ENCODE measurements at places on chromosomes 2 and 18.

DNA sequence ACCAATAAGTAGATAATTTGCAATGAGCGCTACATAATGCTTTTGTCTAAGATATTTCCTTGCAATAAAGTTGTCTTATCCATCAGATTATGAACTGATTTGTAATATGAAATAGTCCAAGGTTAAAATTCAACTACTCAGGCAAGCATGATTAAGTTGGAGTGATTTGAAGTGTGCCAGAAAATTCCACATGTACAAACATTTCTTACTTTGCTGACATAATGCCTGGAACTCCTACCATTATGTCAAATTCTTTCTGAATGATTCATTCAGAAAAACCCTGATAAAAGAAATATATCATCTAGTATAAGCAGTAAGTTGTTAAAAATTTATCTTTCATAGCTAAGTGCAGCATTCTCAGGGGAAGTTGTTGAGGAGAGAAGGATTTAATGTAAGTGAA lies 87.3 kb downstream of the CBLN2 start:
- DNase-seq, result no peak

DNA sequence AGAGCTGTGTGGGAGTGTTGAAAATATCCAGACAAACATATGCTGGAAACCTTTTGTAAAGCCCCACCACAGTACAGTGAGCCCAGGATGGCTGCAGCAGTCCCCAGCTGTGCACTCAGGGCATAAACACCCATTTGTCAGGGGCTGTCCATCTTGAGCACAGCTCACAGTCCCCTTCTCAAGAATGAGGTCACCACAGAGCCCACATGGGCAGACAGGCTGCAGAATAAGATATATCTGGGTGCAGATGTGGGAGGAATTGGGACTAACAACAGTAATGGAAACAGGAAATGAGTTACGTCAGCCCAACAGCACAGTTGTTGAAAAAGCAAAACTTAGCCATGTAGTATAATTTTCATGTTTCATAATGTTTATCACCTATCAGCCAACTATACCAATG lies 219.6 kb downstream of the ETAA1 start:
- DNase-seq, result no peak

DNA sequence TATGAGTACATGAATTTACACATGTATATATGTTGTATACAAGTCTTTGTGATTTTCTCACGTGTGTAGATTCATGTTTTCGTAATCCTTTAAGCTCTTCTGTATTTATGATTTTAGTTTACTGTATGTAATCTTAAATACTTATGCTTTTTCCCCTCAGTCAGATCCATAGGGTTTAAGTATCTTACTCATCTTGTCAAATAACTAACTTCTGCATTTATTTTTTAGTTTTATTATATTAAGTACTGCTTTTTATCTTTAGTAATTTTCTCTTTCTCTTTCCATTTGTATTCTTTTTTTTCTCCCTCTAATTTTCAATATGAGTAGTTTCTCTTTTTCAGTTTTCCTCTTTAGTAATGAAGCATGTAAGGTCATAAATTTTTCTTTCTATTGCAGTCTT lies 179.4 kb downstream of the LCLAT1 start:
- DNase-seq, result no peak

DNA sequence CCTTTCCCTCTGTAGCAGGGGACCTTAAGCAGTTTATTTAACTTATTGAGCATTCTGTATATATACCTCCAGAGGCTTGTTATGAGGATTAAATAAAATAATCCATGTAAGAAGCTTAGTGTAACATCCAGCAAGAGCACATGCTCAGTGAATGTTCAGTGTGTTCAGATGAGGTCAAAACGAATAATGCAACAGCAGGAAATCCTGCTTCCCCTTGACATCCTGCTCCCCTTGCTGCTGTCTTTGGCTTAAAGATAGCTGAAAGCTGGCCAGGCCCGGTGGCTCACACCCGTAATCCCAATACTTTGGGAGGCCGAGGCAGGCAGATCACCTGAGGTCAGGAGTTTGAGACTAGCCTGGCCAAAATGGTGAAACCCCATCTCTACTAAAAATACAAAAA lies 68.7 kb downstream of the COL4A4 start:
- no peak for DNase-seq

GRCh38 chr2:184413221-184413620 lies 185.1 kb upstream of the ZNF804A start:
- DNase-seq, result no peak

GRCh38 chr2:152432206-152432653 lies 97.3 kb downstream of the FMNL2 start:
- no peak for DNase-seq

DNA sequence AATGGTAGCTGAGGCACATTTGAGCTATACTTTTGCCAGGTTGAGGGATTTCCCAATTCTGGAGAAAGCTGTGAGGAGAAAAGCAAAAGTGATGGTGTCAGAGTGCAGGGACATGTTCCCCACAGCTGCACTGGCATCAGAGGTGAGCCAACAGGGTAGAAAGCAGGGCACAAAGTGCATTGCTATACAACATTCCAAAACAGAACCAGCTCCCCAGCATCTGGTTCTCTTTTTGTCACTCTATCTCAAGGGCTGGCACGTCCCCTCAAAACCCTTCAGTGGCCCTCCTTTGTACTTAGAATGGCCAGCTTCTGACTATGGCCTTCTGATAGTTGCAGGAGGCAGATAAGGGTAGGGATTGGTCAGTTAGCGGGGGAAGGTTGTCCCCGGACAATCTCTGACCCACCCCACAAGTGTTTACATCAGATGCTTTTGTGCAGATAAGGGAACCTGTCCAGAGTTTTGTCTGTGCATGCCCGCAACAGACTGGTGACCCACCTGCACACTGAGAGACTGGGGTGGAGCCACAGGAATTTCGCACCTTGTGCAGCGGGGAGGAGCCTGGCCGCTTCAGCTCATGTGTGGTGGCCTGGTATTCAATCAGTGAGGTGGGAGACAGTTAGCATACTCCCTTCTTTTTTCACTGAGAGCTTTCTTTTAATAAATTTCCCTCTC lies 31.0 kb upstream of the TMEM17 start:
- no peak for DNase-seq

DNA sequence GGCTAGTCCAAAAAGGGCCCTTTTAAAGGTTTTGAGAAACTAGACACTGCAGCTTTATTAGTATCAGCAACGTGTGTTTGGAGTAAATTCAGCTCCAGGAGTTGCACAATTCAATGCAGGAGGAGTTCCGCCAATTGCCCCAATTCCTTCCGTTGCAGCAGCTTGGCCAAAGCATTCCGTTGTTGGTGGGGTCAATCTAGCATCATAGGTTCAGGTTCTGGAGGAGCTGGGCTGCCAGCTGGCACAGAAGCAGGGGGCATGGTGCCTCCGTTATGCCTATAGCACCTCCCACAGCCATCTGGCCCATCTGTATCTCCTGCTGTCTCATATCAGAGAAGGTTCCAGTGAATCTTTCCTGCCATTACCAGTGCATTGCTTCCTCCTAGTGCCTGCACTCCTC lies 55.4 kb downstream of the REL start:
- DNase-seq, result no peak

- no peak for DNase-seq
Observed at GRCh38 chr2:180694445-180695421, 285.7 kb upstream of the UBE2E3 start.

GRCh38 chr2:68727683-68728375 lies 6.8 kb upstream of the ARHGAP25 start:
- no peak for DNase-seq

GRCh38 chr18:36307513-36307912 lies 10.0 kb downstream of the FHOD3 start:
- DNase-seq, result no peak

DNA sequence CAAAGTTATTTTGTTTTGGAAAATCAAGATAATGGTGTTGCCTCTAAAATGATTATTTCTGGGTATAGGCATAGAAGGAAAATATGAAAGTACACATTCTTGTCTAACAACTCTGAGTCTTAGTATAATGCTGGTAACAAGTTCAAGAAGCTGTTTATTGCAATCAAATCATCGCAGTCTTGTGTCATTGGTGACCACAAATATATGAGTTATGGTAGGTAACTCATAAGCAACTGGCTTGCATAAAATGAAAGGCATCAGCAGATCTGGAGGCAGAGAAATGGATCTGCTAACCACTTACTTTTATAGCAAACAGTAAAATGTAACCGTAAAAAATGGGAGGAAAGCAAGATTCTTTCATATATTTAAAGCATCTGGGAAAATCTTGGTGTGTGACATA lies 156.2 kb upstream of the TCF4 start:
- no peak for DNase-seq

GRCh38 chr2:207956771-207957170 lies 68.6 kb downstream of the PLEKHM3 start:
- no peak for DNase-seq

- DNase-seq, result no peak
Observed at GRCh38 chr2:41872646-41873045, 175.2 kb upstream of the PKDCC start.

GRCh38 chr2:233053928-233054784 lies 6.0 kb upstream of the INPP5D start:
- peak; percentile 56 for DNase-seq

DNA sequence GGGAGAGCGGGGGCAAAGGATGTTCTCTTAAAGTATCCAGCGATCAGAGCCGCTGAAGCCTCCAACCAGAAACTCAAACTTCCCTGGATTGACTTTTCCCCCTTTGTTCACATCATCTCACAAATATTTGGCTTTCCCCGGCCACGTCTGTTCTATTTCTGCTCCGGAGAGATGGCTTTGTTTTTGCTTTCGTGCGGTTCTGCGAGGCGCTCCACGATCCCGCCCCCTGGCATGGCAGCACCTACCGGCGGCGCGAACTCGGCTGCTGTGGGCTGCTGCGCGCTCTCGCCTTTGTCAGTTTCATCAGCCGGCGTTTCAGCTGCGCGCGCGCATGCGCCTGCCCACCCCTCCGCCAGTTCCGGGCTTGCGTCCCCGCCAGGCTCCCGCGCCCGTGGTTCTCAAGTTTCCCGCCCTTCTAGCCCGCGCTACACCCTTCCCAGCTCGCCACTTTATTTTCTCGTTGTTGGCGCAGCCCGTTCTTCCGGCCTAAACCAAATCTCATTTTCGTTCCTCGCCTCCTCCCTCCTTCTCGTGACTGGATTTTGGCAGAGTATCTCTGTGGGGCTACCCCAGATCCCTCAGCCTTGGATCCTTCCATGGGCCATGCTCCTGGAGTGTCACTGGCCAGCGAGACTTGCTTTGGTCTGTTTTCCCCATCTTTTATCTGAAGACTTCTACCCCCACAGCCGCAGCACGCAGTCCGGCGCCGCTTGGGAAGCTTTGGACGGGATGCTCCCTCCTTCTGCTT lies 98.0 kb downstream of the INSIG2 start:
- peak; percentile 82 for DNase-seq

- no peak for DNase-seq
Observed at GRCh38 chr2:74872389-74872836, 38.5 kb downstream of the HK2 start.

- DNase-seq, result no peak
Observed at GRCh38 chr2:203126996-203127395, 111.8 kb upstream of the CYP20A1 start.

- DNase-seq, result no peak
Observed at GRCh38 chr18:49668574-49669275, 106.9 kb downstream of the LIPG start.

DNA sequence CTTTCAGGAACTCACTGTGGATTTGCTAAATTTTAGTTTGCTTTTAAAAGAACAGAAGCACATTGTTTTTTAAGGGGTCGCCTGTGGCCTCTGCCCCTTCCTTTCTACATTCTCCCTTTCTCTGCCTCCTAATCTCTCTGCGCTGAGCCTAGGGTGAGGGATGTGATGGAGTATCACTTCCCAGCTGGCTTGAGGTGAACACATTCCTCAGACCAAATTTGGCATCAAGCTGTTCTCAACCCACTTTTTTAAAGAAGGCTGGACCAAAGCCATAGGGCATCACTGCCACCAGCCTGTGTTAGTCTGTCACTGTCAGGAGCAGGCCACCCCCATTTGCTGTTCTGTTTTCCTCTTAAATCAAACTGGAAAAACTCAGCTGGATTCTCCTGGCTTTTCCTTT lies 27.4 kb downstream of the EIF4E2 start:
- no peak for DNase-seq

DNA sequence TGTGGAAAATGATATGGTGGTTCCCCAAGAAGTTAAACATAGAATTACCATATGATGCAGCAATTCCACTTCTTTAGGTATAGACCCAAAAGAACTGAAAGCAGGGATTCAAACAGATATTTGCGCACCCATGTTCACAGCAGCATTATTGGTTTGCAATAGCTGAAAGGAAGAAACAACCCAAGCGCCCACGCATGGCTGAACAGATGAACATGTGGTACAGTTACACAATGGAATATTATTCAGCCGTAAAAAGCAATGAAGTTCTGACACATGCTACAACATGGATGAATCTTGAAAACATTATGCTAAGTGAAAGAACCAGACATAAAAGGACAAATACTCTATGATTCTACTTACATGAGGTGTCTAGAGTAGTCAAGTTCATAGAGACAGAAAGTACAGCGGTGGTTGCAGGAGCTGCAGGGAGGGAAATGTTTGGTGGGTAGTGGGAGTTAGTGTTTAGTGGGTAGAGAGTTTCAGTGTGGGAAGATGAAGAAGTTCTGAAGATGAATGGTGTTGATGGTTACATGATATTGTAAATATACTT lies 26.7 kb upstream of the ASPRV1 start:
- DNase-seq, result no peak

DNA sequence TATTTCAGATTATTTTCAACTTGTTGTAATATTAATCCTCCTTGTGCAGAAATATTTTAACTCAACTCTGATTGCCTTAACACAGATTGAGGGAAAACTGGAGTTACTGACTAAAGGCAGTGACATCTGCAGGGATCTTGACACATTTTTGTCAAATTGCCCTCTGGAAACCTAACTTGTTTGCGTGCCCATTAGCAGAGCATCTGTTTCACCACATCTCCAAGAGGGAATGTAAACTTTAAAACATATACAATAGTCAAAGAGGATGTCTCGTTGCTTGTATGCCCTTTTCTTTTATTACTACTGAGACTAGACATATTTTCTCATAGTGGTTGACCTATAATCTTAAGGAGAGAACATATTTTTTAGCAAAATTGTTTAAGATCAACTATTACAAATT lies 14.2 kb downstream of the INPP1 start:
- DNase-seq, result no peak

GRCh38 chr2:190469771-190470170 lies 61.6 kb downstream of the MFSD6 start:
- DNase-seq, result no peak

DNA sequence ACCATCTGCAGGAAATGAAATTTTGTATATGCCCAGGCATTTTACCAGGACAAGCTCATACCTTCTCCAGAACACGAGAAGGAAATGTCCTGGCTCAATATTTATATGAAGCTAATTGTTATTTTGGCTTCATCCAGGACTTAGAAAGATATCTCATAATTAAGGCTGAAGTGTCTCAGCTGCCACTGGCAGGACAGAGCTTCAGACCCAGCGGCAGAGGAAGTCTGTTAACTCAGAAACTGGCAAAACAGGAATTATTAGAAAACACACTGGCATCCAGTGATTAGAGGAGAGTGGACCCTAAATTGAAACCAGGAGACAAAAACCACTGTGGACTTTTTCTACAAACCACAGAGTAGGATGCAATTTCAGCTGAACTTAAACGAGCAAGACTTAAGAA lies 329.7 kb downstream of the CYRIA start:
- DNase-seq, result no peak

Measured in stimulated activated CD4-positive, alpha-beta T cell treated with anti-CD3 and anti-CD28 coated beads, Interleukin-1b, Interleukin-23, amount 100 ng/mL, for 24 hours (primary cell).